Daoy (cell line): ENCODE measurements at places on chromosomes 4 and X. TPM values are rescaled to one million over a fixed set of nuclear protein-coding genes. Genes with fewer than 3 reads are reported as not detected.

ITM2A gene
- total RNA-seq, result not detected in 2 replicates

- DNase-seq, result no peak
Observed at GRCh38 chr4:138939960-138940359, 75.6 kb upstream of the NOCT start.

KDR gene
- total RNA-seq, result 0.48 and 1.1 TPM in 2 replicates

IGFBP7 gene
- 173 and 263 TPM in 2 replicates for total RNA-seq

DNA sequence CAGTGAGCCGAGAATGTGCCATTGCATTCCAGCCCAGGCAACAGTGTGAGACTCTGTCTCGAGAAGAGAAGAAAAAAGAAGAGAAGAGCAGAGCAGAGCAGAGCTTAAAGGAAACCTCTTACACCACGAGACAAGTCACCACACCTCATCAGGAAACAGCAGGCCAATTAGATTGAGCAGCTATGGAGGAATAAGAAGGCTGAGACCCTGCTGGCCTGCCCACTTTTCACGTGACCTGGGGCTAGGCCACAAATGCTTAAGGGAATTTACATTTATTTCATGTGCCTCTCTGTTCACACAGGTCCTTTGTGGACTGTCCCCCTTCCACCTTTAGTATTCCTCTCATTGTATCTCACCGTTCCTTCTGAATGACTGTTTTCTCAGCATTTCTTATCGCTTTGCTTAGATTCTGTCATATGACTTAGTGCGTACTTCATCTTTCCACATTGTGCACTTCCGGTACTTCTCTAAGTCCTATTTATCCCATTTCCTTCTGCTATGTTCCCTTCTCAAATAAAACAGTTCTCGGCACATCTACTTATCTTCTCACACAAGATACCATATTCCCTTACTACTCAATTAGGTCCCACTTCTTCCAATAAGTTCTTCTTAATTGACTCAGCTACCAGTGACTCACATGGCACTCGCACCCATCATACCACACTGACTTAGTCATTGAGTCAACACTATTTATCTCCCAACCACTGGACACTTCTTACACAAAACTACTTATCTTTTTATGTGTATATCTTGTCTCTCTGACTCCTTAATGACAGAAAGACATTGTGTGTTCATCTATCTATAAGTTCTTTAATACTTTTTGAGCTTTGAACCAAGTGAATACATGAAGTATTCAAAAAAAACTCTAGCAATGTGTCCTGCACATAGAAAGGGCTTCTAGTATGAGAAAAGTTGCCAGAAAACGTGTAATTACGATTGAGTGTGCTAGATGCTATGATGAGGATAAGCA, 11.0 kb downstream of the CUL4B start:
- peak; percentile 84 for DNase-seq

- no peak for DNase-seq
Observed at GRCh38 chr4:182248295-182248694, 5.1 kb downstream of the TENM3 start.

FANCB gene
- total RNA-seq, result 6.5 and 8.2 TPM in 2 replicates

DNA sequence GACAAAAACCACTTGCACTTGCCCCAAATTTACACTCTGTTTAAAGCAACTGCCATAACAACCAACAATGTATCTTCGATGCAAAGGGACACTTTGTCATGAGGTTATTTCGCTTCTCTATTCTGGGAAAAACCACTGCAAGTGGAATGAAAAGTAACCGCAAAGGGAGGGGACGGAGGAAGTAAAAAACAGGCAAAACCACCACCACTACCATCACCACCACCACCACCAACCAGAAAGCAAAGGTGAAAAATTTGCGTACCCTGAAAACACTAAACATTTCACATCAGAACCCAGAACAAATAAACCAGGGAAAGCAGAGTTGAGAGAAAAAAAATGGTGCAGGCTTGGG, 1.2 kb upstream of the N4BP2 start:
- no peak for DNase-seq

GRCh38 chr4:147730333-147730732, 1.6 kb upstream of the ARHGAP10 start:
- DNase-seq, result no peak

GASK1B gene
- total RNA-seq, result 0.21 and 0.23 TPM in 2 replicates

IL2 gene
- total RNA-seq, result not detected in 2 replicates

DNA sequence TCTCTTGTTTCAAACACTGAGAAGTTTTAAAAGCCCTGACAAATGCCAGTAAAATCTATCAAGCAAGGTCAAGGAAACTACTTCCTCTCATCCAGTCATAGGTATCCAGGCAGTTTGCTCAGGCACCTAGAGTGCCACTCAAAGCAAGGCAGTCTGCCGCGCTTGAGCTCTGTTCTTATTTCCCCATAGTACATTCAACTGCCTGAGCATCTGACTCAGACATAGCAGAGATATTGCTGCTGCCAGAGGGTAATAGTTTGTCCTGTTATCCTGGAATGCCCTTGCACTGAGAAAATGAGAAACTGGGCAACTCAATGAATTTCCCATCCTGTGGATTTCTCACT, 16.1 kb upstream of the ATP8A1 start:
- peak; percentile 28 for DNase-seq

GRCh38 chr4:110367156-110367555, 108.8 kb upstream of the ENPEP start:
- DNase-seq, result no peak

GRCh38 chr4:77695774-77696173, 90.2 kb downstream of the CXCL13 start:
- DNase-seq, result peak; percentile 86
